Islet precursor cell (in vitro differentiated cells): ENCODE measurements at places on chromosomes 5 and 9.

GRCh38 chr5:51997949-51998348 is 614.7 kb downstream of the ISL1 start:
- DNase-seq = no peak

GRCh38 chr5:78537821-78538220 is 110.8 kb downstream of the LHFPL2 start:
- DNase-seq = no peak

GRCh38 chr9:127334725-127335124 is 62.2 kb upstream of the SLC2A8 start:
- no peak for DNase-seq

GRCh38 chr9:131273146-131273855 is 3.0 kb downstream of the FAM78A start:
- DNase-seq = peak; percentile 48

DNA sequence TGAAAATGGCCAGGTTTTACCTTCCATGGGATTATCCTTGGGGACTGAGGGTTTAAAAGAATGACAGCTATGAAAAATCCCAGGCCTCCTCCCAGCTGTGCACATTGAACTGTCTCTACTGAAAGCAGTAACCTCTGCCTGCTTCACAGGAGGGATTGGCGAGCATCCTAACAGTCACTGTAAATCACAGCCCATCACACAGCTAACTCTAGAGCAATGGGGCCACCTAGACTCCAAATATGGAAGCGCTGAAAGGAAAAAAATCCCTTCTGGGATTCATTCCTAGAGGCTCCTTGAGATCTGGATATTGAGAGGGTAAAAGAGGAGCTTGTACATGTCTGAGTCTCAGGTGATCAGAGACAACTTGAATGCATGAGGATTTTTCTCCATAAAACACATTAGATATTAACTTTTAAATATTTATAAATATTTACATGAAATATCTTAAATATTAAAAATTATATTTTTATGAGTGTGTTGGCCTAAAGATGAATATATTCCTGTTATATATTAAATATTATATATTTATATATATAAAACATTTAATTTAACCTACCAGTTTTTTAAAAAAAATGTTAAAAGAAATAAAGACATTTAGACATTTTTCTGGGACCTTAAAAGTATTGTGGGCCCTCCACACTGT is 133.8 kb upstream of the SLC24A2 start:
- DNase-seq = peak; percentile 82

- no peak for DNase-seq
Observed at GRCh38 chr9:18520416-18521047, 46.6 kb downstream of the ADAMTSL1 start.

GRCh38 chr5:120690621-120691407 is 226.7 kb downstream of the PRR16 start:
- no peak for DNase-seq

DNA sequence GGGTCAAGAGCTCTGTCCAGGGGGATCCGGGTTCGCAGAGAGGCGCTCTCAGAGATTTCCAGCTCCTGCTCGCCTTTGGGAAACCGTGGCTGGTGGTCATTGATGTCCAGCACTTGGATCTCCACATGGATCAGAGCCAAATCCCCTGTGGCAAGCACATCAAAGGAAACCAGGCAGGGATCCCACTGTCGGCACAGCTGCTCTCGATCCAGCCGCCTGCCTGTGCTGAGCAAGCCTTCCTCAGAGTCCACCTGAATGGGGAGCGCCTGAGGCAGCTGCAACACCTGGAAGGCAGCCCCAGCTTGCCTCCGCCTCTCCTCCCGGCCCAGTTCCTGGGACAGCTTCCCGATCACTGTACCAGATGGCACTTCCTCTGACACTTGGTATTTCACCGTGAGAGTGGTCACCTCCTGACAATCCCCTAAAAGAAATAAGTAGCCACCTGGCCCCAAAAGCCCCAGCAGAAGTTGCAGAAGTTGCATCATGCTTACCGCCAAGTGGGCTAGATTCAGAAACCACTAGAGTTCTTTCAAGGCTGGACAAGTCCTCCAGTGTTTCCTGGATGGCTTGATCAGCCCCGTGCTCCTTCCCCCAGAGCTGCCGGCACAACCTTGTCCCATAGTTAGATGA is 520 bp downstream of the PCDH12 start:
- no peak for DNase-seq

- no peak for DNase-seq
Observed at GRCh38 chr5:135628771-135629563, 50.2 kb upstream of the CXCL14 start.

DNA sequence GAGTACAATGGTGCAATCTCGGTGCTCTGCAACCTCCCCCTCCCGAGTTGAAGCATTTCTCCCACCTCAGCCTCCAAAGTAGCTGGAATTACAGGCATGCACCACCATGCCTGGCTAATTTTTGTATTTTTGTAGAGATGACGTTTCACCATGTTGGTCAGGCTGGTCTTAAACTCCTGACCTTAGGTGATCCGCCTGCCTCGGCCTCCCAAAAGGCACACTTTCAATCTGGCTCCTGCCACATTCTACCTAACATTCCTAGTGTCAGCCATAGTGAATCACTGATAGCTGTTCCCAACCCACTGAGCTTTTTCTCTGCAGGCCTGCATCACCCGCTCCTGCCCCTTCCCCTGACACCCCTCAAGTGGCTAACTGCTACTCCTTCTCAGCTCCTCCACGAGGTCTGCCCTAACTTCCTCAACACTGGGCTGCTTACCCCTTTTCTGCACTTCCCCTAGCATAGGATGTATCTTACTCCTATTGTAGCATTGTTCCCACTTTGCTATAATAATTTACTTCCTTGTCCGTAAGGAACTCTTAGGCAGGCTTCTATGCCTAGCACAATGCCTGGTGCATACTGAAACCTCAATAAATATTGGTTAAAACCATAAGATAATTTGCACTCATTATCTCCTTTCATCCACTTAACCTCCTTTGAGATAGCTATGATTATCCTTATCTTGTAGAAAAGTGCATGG is 42.0 kb upstream of the LIFR start:
- DNase-seq = peak; percentile 65

DNA sequence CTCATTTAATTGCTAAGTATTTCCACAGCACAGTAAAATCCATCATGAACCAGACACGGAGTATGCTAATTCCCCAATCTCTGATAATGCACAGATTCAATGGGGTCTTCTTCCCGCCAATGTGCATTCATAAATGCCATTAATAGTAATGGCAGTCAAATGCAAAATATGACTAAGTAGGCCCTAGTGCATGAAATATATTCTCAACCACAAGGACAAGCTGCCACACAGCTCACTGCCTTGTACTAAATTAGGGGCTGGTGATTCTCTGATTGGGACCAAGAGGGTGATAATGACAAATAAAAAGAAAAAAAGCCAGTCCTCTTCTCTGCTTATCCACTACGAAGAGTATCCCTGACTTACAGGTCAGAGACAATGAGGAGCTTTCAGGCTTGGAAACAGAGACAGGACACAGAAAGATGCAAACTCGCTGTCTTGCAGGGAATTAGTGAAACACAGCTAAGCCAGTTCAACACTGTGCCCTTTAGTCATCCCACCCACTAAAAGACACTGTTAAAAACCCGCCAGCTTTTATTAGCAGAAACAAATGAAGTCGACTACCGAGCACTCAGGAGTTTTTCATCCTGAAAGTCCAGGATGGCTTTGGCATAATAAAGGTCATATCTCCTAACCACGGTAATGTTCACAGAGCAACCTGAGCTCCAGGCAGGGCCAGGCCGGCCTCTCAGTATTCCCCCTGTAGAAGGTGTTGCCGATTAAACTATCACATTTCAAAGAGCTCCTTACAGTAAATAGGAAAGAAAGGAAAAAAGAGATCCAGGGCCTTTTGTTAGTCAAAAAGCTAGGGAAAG is 148.1 kb downstream of the EBF1 start:
- no peak for DNase-seq

DNA sequence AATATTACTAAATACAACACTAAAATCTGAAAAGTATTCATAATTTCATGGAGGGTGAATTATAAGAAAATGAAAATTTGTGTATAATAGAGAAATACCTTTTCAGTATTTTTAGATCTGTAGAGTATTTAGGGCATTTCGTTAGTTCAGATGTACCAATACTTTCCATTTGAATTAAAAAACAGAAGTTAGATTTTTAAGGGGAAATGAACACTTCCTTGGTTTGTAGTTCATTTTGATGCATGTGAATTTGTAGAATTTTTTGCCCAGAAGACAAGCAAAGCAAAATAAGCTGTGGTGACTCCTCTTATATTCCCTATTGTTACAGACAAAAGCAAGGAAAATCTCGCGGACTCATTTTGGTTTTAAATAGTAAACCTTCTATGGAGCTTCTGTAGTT is 209.0 kb upstream of the RPS23 start:
- no peak for DNase-seq

DNA sequence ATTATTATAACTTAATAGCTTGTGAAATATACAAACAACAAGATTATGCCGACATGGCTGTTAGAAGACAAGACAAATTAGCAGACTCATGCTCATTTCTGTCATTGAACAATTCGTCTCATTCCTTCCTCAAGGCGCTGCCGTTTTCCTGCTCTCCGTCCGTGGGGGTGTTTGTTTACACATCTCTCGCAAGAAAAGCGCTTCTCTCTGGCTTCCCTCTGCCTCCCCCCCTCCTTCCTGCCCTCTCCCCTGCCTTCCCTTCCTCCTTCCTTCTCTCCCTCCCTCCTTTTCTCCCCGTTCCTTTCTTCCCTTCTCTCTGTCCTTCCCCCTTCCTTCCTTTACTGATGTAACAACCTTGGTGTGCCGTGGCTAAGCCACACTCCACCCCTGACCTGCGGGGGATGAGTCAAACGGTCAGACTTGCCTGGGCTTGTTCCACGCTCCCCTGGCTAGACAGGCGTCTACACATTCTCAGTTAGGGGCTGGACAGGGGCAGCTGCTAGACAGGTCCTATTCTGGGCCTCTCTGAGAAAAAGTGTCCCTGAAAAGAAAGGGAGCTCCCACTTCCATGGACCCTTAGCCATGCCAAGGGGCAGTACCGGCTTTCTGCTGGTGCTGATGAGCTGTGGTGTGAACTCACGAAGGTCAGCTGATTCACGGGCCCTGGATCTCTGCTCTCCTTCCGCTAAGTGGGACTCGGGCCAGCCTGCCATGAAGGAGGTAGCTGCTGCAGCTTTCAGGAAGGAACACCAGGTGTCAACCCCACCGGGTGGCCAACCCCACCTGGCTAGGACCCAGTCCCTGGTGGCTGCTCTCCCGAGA is 32.0 kb upstream of the SPTLC1 start:
- peak; percentile 97 for DNase-seq

DNA sequence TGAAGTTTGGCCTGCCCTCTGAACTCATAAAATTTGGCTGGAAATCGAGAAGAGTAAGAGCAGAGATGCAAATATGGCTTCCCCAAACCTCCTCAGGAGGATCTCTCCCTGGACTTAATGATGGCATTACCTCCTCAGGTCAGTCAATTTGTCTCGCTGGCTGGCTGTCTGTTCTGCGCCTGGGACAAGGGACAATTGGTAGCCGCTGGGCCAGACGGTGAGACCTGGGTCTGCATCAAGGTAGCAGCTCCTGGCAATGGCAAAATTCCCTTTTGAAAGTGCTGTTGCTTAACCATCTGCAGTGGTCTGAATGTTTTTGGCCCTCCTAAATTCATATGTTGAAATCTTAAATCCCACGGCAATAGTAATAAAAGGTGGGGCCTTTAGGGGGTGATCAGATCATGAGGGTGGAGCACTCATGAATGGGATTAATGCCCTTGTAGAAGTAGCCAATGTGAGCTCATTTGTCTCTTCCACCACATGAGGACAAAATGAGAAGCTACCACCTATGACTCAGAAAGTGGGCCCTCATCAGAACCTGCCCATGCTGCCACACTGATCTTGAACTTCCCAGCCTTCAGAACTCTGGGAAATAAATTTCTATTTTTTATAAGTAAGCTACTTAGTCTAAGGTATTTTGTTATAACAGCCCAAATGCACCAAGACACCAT is 439.3 kb upstream of the KLF4 start:
- no peak for DNase-seq

- no peak for DNase-seq
Observed at GRCh38 chr5:78719504-78720219, 71.1 kb upstream of the LHFPL2 start.

DNA sequence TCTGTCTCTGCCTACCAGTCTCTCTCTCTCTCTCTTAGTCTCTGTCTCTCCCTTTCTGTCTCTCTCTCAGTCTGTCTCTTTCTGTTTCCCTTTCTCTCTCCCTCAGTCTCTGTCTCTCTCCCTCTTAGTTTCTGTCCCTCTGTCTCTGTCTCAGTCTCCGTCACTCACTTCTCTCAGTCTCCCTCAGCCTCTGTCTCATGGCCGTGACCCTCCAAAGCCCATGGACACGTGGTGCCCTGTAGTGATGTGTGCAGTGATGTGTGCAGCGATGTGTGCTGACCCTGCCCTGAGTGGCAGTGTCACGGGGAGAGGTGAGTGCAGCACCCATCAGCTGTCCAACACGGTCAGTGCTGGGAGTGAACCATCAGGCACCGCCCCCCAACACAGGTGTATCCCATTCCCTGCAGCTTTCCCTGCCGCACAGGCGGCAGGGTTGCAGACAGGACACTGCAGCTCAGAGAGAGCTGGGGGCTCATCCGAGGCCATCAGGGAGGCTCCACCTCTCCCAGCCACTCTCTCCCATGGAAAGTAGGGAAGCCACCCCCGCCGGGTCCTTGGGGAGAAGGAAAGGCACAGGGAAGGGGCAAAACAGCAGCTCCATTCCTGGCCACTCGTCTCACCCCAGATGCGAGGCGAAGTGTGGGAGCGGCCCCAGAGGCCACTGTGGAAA is 794 bp upstream of the LRRC14B start:
- no peak for DNase-seq

GRCh38 chr5:79692596-79692995 is 3.0 kb downstream of the CMYA5 start:
- DNase-seq = no peak

- no peak for DNase-seq
Observed at GRCh38 chr9:109981091-109981490, 201.1 kb downstream of the PALM2AKAP2 start.

GRCh38 chr9:95273369-95274022 is 44.0 kb downstream of the FANCC start:
- no peak for DNase-seq

DNA sequence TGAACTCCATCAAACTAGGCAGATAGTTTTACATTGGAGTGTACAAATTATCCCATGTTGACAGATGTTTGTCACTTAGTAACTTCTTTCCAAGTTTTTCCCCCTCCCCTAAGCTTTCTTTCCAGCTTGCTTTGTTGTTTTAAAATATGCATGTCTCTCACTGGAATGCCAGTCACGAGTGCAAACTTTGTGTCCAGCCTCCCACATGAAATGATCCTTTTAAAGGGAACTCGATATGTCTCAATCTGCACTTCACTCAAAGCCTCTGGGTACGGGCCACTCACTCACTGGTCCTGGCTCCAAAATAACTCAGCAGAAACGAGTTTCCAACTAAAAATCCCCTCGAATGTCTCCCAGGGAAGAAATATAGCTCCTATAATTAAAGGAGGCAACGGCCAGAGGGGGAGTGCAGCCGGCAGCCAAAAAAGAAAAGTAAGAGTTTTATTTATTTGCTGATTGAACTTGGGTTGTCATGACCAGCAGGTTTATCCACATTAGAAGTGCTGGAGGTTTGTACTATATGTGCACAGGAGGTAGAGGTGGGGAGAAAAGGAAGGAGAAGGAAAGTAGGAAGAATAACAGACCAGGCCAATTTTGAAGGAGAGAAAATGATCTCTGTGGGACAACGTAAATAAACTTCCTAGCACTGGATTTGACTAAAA is 17.5 kb downstream of the NR2F1 start:
- no peak for DNase-seq

- DNase-seq = peak; percentile 94
Observed at GRCh38 chr9:126661521-126662251, 48.0 kb downstream of the LMX1B start.
